Ovary (tissue), 10 donors: ENCODE measurements at places on chromosomes 7 and 10.

GRCh38 chr10:119398996-119399395 is 143.5 kb downstream of the RGS10 start:
- DNase-seq, result no peak

GRCh38 chr7:39951226-39952194 is 1.5 kb downstream of the CDK13 start:
- peak; percentile 55 for DNase-seq

DNA sequence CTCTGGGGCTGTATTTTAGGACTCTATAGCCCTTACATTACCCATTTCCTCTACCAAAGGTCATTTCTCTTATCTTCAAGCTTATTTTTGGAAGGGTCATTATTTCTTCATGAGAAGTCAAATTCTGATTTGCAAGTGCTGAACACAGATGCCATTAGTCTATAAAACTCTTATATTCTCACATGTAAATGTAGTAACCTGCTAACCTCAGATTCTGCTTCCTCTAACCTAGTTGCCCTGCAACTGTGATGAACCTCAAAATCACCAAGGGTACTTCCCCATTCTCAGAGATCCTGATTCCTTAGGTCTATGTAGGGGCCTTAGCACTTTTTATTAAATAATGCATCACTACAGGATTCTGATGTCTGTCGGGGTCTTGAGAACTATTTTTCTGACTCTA is 6.3 kb downstream of the FAS start:
- no peak for DNase-seq

DNA sequence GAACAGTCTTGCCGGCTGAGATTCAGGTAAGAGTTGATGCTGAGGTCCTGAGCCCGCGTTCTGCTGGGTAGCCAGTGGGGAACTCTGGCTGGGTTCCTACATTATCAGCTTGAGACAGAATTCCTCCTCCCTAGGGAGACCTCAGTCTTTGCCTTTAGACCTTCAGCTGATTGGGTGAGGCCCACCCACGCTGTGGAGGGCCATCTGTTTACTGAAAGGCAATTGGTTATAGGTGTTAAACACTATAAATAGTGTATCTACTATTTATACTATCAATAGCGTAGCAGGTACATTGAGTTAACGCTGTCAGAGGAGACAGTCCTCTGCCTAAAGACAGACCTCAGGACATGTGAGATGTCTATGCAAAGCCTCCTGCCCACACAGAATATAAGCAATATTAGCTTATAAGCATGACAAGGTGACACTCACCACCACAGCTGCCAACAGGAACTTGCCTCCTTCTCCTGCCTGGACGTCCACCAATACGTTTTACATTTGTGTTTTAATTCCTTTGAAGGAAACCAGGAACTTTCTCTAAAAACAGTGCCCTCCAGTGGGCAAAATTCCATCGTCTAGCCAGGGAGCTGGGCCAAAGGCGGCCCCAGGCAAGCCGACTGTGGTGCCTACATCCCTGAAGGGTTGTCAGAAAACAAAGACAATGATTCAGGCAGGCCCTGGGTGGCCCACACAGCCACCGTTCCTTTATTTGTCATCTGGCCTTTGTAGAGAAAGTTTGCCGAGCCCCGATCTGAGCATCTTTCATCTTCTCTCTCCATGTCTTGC is 58.8 kb downstream of the INSIG1 start:
- DNase-seq, result no peak

- no peak for DNase-seq
Measured at GRCh38 chr10:81251457-81252115, 623.4 kb upstream of the NRG3 start.

DNA sequence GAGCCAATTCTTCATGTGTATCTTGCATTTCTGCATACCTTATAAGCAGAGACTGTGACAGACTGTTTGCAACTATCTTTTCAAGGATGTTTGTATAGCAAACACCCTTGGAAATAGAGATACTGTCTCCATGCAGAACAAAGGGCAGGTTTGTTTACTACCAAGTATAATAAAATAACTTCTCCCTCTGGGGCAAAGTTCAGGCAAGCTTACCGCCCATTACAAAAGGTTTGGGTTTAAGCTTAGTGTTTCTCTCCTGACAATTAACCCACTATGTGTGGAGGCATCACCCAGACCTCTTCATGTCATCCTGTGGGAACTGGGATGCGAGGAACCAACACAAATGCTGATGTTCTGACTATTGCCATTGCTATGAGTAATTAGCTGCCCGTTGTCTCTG is 479.1 kb upstream of the ZMIZ1 start:
- DNase-seq, result no peak

DNA sequence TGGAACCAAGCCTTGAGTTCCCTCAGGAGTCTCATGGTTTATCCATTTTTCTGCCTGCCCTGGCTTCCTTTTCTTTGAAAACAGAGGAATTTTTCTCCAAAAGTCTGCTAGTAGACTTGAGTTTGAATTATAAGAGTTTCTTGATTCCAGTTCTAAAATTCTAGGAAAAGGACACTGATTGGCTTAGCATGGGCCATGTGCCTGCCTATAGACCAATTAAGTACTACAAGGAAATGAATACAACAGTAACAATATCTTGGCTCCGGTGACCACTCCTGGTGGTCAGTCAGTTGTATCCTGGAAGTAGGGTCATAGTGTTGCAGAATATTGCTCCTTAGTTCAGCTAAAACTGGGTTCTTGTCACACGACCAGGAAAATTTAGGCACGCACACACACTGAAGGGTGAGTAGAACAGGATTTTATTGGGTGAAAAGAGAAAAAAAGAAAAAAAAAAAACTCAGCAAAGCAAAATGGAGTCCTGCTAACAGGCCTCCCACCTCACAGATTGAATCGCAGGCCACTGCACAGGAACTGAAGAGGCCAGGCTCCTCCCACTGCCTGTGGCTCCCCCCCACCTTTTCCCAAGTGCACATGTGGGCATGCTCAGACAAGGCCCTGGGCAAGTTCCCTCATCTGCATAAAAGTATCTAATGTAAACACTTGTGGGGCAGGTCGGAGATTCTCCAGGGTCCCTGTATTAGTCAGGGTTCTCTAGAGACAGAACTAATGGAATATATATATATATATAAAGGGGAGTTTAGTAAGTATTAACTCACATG is 155.1 kb downstream of the LYZL1 start:
- no peak for DNase-seq

DNA sequence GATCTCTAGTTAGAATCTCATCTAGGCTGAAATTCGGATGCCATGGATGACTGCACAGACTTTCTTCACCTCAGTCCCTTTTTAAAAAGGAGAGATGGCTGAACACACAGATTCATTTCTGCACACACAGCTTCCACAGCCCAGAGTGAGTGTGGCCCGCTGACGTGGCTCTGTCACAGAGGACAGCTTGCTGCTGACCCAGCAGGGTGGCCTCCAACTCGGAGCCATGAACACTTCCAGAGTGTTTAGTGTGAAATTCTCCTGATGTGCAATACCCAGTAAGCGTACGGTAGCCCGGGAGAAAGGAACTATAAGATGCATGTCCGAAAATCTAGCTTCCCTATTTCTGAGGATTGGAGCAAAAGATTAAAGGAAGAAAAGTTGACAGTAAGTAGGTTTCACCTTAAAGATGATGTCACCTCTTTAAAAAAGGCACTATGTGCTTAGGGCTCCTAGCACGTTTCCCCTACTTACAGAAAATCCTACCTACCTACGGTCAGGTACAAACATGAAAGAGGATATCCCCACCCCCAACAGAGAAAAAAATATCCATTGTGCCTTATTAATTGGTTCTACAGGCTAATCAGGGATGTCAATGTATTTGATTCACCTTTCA is 162.2 kb downstream of the RAPGEF5 start:
- no peak for DNase-seq

DNA sequence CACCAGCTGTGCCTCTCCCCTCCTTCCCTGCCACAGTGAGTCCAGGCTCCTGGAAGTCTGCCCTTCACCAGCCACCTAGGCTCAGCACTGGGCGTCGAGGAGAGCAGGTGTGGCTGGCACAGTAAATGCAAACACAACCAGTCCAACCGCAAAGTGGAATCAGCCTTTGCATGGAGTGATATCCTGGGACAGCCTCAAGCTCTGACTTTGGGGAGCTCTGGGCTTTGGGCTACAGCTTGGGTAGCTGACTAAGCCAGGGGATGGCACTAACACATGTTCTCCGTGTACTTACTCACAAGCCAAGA is 312.4 kb downstream of the KCNMA1 start:
- DNase-seq, result no peak

DNA sequence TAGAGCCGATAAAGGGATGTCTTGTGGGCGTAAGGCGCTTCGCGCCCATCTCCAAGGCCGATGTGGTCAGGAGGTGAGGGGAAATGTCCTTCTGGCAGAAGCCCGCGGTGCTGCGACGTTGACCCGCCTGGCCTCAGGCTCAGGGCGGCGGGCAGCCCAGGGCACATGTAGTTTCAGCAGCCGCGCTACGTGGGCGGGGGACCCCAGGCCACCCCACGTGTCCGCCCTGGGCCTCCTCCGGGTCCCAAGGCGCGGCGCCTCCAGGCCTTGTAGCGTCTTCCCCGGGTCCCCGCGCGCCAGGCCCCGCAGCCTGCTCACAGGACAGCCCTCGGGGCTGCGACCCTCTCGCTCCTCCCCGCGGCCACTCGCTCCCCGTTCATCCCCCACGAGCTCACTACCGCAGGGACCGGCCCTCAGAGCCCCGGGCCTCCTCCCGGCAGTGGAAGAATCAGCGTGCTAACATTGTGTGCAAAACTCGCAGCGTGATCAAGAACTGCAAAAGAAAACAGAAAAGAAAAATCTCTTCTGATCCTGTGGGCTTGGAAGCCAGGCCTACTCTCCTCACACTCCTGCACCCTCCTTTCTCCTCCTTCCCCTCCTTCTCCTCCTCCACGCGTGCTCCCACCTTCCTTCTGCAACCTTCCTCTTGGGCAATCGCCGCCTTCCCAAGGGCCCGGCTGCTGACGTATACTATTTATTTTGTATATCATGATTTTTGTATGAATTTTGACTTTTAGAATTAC is 4.4 kb upstream of the TBX20 start:
- no peak for DNase-seq

DNA sequence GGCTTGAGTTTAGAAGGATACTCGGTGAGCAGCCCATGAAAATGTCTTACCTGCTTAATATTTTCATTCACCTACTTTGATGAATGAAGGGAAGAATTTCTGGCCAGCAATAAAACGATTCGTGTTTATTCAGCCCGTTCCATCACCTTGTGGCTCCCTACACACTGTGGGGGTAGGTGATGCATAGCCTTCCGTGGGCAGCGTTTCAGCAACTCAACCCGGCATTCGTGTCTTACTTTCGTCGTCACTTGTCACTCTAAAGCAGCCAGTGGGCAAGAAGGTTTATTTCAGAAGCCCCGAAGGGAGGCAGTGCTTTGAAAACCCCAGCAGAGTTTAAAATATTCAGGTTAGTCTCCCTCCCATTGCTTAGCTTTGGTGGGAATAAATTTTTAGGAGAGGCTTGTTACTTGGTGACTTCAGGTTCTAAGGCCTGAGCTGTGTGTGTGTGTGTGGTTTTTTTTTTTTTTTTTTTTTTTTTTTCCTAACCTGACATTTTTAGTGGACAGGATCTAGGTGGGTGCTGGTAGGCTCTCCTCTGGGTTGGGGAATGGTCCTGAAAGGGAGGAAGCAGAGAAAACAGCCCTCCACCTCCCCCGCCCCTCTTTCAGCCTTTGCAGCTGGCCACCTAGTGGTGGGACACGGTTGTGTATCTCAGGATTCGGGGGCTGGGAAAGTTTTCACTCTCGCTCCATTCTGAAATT is 1.8 kb downstream of the GRK5 start:
- peak; percentile 82 for DNase-seq

- DNase-seq, result no peak
Measured at GRCh38 chr10:57168611-57169240, 807.7 kb upstream of the ZWINT start.

DNA sequence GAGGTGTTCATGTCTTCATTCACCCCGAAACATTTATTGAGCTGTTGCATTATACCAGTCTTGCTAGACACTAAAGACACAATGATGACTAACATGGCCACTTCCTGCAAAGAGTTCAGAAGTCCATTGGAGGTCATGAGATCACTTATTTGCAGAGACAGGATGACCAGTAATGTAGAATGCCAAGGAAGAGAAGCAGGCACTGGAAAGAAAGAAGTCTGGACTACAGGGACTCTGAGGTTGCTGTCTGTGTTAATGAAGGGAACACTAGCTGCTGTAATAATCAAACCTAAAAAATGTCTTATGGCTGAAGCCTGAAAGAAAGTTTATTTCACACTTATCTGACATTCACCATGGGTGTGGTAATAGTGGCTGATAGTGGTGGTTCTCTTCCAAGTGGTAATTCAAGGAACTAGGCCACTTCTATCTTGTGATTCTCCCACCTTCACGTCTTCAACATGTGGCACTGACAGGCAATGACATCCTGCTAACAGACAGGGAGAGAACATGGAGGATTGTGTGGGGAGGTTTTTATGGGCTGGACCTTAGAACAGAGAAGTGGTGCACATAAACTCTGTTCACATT is 89.2 kb upstream of the MKLN1 start:
- DNase-seq, result no peak

GRCh38 chr7:26280723-26281122 is 10.9 kb upstream of the SNX10 start:
- no peak for DNase-seq

- no peak for DNase-seq
Measured at GRCh38 chr7:157830331-157830730, 493.5 kb downstream of the DNAJB6 start.

- DNase-seq, result no peak
Measured at GRCh38 chr7:159130199-159130775, 14.4 kb downstream of the VIPR2 start.

DNA sequence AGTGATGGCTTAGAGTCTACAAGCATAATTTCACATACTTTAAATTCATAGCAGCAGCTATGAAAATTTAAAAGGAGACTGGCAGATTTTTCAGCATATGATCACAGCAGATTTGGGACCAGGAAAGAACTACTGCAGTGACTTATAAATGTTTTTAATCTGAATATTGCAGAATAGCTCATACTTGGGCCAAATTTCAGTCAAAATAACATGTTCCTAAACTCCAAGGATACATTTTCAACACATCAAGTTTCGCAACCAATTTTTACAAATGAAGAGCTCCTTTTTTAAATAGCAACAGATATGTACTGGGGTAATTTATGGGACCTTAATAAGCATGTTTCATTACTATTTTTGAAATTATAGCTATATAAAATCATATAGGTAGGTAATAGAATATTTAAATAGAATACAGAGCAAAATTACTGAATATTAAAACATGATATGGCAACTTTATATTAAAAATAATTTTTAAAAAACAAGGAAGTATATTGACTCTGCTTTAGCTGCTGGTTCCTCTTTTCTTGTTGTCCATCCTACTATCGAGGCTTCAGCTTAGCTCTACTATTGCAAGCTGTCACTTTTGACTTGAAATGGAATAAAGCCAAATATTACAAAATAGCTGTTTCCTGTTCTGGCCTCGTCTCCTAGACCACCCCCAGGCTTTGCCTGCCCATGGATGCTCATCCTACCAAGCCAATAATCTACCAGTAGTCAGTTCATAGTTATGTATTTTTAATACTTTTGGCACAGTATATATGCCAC is 123.1 kb downstream of the NRBF2 start:
- DNase-seq, result no peak

- no peak for DNase-seq
Measured at GRCh38 chr10:73559590-73559989, 31.6 kb downstream of the USP54 start.

- no peak for DNase-seq
Measured at GRCh38 chr7:92747041-92747835, 89.1 kb downstream of the CDK6 start.

- DNase-seq, result no peak
Measured at GRCh38 chr10:49177391-49178355, 10.5 kb downstream of the TMEM273 start.
